Head of caudate nucleus (tissue), 42 donors: ENCODE measurements at places on chromosomes 12 and 14.

GRCh38 chr14:100775831-100776591 is 49.3 kb downstream of the DLK1 start:
- peak; percentile 24 for DNase-seq

GRCh38 chr14:35689000-35689460 is 120.1 kb downstream of the RALGAPA1 start:
- DNase-seq = no peak

DNA sequence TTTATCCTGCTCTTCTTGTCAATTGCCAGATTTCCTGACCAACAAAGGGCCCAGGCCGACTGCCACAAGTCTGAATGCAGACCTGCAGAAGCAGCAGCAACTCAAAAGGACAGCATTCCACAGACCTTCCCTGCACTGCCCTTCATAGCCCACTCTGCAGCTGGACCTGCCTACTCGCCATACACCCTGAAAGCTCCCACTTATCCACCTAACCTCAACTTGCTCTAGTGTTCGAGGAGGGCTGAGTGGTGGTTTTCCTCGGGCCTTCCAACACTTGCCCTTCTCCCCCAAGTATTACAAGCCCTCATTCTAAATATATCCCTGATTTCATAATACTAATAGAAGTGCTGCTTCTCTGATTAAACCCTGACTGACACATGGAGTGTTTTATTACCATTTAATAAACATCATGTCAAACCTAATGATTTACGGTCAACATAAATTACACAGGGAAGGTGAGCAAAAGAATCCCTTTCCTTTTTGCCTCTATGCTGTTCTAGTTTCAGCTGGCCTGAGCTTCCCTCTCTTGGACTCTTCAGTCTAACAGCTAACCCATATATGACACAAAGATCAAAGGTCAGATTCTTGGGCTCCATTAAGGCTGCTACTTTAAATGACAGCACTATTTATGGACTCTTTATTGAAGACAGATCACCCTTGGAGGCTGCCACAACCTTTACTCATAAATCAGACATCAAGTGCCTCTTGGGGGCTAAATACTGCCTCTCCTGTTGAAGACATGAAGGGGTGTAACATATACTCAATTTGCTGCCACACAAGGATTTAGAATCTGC is 1546.9 kb upstream of the TMEM132C start:
- no peak for DNase-seq

DNA sequence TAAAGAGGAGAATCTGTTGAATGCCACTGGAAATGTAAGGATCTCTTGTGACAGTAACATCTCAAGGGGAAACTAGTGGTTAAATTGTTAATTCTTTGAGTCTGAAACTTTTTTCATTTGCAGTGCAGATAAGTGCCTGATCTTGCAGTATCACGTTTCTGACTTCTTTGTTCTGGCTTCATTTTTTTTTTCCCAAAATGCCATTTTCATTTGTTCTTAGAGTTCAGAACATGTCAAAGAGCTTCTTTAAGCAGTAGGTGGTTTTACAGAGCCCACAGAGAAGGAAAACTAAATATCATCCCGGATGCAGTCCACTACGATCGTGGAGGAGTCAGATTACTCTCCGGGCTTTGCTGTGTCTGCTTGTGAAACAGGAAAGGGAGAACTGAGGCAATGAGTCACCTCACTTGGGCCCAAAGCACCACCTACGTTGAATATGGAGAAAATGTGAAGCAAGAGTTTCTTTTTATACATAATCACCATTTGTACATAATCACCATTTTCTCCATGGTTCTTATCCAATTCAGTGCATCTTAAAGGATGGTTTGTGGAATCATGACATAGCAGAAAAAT is 43.9 kb downstream of the HMGA2 start:
- no peak for DNase-seq

DNA sequence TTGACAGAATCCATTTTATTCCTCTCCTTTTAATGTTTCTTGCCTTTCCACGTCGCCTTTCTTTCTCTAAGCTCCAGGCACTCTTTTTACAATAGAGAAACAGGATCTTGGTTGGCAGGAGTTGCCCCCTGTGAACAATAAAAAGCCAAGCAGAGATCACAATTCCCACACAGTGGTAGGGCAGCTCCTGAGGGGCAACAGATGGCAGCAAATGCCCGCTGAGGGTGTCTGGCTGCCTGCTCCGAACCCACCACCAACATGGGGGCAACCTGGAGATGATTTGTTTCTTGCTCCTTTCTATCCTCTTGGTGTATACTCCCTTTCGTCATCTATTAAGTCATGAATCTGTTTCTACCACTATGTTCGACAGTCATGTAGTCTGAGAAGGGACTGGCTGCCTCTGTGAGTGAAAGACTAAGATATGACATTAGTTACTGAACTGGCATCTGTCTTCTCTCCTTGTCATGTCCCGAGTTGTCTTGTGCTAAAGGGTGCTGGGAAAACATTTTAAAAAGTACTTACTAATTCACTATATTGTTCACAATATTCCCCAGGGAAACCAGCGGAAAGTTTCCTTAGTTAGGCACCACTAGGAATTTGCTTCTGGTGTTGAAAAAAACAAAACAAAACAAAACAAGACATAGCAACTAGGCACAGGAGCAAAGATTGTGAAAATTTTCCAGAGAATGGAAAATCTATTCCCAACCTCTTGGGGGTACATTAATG is 170.1 kb downstream of the STXBP6 start:
- DNase-seq = no peak

DNA sequence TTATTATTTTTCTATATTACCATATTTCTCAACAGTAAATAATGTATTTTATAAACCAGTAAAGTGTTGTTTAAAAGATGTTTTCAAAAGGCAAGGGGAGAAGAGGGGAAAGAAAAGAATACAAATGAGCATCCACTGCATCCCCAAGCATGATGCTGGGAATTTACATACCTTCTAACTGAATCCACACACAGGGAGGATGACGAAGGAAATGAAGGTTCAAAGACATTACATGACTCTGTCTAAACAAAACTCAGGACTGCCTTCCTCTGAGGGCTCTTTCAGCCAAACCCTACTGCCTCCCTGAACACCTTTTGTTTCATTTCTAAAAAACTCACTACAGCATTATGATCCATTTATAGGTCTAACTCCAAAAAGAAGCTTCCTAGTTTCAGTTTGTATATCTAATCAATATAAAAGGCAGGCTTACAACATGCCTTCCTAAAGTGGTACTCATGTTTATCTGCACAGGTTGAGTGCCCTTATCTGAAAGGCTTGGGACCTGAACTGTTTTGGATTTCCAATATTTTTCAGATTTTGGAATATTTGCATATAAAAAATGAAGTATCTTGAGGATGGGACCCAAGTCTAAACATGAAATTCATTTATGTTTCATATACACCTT is 30.3 kb downstream of the DICER1 start:
- no peak for DNase-seq

GRCh38 chr12:75819512-75819911 is 212.1 kb downstream of the PHLDA1 start:
- no peak for DNase-seq

DNA sequence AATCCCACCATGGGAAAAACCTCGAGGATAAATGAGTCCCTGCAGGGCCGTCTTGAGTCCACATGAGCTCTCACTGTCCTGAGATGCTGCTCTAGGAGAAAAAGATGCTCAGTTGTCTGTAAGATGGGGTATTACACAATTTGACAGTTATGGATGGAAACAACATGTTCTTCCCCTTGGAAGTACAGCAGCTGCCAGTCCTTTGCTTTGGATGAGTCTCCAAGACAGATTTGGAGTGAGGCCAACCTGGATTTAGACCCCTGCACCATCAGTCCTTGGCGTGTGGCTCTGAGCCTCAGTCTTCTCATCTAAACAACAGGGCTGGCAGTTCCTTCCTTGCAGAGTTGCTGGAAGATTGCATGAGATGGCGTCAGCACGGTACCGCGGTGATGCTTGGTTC is 309.1 kb upstream of the FKBP4 start:
- DNase-seq = no peak

DNA sequence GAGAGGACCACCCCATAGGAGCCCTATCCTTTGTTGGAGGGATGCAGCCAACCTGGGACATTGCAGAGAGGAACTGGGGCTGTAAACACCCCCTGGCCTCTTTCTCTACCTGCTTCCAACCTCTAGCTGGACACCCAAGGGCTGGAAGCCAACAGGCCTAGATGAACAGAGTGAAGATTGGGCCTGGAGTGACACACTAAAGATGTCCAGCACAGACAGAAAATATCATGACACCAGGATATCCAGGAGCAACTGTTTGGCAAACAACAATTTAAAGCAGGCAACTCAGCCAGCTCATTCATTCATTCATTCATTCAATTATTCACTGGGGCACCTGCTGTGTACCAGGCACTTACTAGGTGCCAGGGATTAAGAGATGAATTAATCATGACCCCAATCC is 125.0 kb upstream of the NCOR2 start:
- no peak for DNase-seq
